Lung microvascular endothelial cell (primary cell): ENCODE measurements at places on chromosomes 4 and X. TPM values are rescaled to one million over a fixed set of nuclear protein-coding genes. Genes with fewer than 3 reads are reported as not detected.

GRCh38 chr4:31714238-31714637, 994.1 kb downstream of the PCDH7 start:
- no peak for DNase-seq

FAM156A gene
- 3.5 and 4.4 TPM in 2 replicates for total RNA-seq

GRCh38 chr4:147518846-147519767, 38.2 kb downstream of the EDNRA start:
- peak; percentile 85 for DNase-seq

DUSP9 gene
- under 0.01 TPM in 2 replicates for total RNA-seq

DNA sequence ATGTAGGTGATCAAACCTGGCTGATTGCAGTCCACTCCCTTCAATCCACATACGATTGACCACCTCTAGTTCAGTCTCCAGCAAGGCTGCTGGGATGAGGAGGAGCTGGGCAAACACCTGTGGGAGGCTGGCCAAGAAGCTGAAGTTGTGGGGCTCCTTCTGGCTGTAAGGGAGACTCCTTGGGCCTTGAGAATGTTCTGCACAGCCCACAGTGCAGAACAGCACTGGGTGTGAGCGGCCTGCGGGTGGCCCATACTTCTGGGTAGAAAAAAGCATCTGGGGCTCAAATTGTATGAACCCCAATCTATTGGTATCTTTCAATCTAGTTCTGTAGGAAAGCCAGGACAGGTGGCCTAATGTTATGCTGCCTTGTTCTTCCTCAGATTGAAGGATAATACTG, 1608.8 kb upstream of the PCDH10 start:
- DNase-seq: no peak

DNA sequence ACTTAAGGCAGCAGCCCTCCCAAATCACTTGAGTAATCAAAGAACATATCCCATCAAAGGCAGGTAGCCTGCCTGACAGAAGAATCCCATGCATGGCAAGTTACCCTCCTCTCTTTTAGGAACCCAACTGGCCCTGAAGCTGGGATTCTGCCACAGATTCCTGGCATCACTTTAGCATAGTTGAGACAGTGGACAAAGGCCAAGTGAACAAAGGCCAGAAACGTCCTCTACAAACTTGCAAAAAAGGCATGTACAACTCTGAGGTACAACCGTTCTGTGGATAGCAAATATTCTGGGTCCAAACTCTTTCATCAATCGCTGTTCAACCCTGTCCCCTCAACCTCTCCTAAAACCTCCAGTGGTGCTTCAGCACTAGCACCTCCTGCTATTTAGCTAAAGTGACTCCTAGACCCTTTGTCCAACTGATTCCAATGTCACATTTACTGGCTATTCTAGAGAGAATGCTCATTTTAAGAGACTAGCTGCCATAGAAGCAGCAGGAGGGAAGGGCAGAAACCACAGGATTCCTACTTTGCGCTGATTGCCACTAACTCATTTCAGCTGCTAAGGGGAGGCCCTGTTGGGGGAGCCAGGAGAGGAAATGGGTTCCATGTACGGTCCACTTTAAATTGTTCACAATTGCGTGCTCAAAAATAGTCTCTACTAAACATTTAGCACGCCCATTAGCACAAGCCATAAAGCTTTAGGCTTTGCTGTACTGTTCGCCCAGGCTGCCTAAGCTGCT, 105.9 kb downstream of the SHROOM4 start:
- no peak for DNase-seq

DNA sequence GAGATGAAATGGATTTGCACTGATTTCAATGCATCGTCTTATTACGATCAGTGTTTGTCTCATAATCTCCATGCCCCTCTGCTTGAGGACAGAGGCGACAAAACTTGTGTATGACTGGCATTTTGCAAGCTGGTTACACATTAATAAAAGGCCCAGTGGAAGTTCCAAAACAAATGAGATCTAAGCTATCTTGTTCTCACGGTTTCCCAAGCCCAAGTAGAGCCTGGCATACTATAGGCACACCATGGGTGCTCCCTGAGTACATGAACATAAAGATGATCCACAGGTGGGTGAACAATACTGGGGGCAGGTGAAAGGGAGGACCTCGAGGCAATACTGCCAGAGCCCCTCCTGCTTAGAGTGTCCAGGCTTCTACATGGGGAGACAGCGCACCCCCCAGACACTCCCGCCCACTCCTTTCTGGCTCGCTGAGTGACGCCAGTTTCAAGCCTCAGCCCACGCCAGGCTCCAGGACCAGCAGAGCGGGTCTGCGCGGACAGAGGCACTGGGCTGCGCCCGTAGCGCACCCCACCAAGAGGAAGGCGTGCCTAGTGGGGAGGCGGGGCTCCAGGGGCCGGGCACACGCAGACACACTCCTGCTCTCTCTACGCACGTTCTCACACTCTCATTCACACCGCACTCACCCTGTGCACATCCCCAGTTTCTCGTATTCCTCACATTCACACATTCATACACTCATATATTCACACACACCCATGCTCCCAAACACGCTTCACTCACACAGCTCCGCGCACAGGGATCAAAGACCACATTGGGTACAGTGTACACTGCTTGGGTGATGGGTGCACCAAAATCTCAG, 8.9 kb upstream of the GSX2 start:
- DNase-seq: peak; percentile 42

GAGE12F gene
- total RNA-seq: not detected in 2 replicates

- DNase-seq: no peak
These were observed 124.1 kb upstream of the AFF2 start for GRCh38 chrX:148376342-148376741.

EVC2 gene
- total RNA-seq: 6.3 and 10.1 TPM in 2 replicates

GRCh38 chr4:27908356-27908755, 1047.7 kb downstream of the STIM2 start:
- no peak for DNase-seq
